Left ventricle myocardium superior (tissue), 1 donor: ENCODE measurements at places on chromosomes 7 and 10. TPM values are rescaled to one million over a fixed set of nuclear protein-coding genes. Genes with fewer than 3 reads are reported as not detected.

GRCh38 chr10:122019414-122019975 lies 30.5 kb downstream of the TACC2 start:
- peak; percentile 46 for DNase-seq

GRCh38 chr7:52571026-52571425 lies 464.4 kb upstream of the POM121L12 start:
- DNase-seq = no peak

DNA sequence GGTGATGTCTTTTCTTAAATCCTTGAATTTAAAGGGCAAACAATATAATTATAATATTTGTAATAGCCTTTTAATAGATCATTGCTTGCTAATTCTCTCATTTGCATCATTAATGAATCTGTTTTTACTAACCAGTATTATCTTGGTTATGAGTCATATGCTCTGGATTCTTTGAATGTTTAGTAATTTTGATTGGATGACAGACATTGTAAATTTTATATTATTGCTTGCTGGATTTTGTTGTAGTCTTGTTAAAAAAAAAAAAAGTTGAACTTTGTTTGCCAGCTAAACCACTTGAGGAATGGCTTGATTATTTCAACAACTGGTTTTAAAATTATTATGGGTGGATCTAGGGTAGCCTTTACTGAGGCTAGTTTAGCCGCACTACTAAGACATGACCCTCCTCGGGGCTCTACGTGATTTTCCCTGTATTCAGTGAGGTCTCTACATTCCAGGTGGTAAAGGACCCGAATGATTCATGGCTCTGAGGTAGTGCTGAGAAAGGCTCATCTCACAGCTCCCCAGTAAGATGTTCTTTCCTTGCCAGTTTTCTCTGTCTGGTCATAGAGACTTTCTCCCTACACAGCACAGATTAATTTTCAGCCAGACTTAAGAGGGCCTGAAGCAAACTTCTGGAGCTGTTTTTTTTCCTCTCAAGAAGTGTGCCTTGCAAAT lies 8.5 kb downstream of the C10orf90 start:
- no peak for DNase-seq

DNA sequence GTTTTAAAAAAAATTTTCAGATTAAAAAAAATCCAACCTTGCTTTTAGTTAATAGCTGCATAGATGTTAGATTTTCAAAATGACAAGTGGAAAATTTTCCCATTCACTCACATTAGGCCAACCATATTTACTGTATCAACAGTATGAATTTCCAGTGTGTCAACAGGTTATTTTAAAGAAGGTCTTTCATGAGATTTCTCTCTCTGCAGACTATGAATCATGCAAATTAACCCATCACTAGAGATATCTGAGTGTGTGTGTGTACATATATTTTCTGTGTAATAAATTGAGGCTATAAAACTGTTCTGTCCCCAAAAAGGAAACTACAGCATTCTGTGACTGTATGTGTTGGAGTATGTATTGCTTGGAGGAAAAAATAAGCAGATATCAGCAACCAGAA lies 305.6 kb downstream of the ARL4A start:
- DNase-seq = no peak

DNA sequence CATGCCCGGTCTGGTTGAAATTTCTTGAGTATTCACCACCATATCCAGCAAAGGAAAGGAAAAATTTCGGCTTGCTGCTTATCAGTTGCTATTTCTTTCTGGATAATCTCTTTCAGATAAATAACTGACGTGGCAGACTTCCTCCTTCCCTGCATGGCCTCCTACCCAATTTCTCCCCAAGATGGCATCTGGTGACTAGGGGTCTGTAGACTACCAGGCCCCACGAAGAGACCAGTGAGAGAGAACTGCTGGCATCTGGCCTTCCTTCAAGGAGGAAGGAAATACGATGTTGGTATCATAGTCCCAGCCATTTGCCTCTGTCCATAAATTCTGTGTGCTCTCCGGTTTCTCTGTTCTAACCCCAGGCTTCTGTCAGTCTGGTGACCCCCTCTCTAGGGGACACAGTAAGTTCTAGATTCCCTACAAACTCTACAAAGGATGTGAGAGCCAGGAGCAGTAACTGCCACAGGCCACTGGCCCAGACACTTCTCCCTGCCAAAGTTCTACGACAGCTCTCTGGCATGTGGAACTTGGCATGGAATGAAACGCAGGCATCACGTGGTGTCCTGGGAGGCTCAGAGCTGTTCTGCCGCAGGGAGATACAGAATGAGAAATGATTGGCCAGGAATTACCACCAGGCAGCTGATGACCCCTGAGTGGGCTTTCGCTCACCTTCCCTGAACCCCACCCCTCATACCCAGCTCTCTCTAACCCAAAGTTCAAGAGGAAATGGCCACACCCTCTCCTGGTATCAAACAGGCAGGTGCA lies 30.0 kb upstream of the MSRB2 start:
- peak; percentile 72 for DNase-seq

GRCh38 chr10:77566236-77566635 lies 71.4 kb downstream of the KCNMA1 start:
- DNase-seq = no peak

- DNase-seq = no peak
These were observed 10.7 kb downstream of the BUD31 start for GRCh38 chr7:99419323-99420021.

GRCh38 chr10:102511583-102512274 lies 8.0 kb downstream of the SUFU start:
- no peak for DNase-seq

GRCh38 chr7:152193880-152194279 lies 168.4 kb downstream of the GALNT11 start:
- no peak for DNase-seq

- DNase-seq = no peak
These were observed 44.3 kb downstream of the DNAJB9 start for GRCh38 chr7:108613949-108614381.

DNA sequence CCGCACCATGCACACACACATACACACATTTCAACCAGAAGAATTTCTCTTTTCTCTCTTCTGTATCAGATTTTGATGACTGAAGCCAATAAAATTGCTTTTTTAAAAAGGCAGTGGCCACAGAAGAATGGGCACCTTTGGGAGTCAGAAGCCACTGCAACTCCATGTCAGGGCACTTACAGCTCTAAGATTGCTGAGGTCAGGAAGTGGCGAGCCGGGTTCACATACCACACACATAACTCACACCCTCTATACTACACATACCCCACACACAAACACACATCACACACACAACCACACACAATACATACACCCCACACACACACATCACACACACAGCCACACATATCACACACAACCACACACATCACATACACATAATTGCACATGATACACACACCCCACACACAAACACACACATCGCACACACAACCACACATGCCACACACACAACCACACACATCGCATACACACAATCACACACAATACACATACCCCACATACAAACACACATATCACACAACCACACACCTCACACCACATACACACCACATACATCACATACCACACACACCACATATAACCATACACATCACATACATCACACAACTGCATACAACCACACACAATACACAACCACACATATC lies 31.2 kb downstream of the GPRIN2 start:
- DNase-seq = no peak

GRCh38 chr7:108114117-108114841 lies 15.9 kb downstream of the LAMB4 start:
- DNase-seq = no peak

DNA sequence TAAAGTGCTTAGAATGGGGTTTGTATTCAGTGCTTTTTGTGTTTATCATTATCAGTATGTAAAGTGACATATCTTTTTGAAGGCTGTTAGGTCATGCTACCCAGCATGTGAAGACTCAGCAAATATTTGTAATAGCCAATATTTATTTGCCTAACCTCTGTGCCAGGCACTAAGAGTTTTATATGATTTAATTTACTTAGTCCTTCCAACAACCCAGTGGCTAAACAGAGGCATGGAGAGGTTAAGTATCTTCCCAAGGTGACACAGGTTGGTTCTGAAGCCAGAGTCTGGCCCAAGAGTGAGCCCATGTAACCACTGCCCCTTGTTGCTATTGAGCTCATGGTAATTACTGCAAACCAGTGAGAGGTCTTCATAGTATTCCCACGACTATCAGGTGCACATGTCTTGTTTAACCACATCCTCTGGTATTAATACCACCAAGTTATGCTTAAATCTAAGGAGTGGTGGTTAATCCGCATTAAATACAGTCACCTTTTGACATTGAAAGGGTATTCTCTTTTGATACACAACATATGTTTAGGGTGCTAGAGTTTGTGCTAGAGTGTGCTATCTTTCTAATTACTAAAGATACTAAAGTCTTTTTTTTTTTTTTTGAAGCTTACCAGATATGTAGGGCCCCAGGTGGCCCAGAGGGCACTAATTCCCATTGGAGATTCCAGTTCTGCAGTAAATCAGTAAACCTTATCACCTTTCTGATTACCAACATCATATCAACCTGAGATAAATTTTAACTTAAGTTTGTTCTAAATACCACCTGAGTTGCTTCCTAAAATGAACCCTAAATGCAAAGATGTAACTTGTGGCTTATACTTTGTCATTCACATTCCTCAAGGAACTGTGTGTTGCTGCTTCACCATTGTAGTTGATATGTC lies 2.9 kb downstream of the ADD3 start:
- DNase-seq = no peak

GRCh38 chr10:85961073-85961472 lies 405.5 kb downstream of the GRID1 start:
- no peak for DNase-seq

DNA sequence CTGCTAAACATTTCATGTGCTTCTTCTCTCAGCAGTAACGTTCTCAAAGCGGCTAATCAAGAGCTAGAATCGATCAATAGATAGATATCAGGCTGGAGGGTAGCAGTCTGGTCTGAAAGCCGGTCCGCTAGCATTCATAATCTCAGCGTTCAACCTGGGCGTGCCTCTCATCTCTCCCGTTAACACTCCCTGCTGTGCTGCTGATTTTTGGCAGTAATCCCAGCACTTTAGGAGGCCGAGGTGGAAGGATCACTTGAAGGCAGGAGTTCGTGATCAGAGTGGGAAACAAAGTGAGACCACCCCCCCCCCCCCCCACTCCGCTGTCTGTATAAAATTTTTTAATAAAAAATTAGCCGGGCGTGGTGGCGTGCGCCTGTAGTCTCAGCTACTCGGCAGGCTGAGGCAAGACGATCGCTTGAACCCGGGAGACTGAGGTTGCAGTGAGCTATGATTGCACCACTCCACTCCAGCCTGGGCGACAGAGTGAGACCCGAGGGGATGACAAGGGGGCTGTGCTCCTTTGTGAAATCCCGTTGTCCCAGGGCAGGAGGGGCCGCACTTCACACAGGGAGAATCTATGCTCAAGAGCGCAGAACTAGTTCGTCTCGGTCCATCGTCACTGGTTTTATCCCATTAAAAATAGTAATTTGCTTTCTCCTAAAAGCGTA lies 624 bp upstream of the CEP55 start:
- DNase-seq = peak; percentile 39

DNA sequence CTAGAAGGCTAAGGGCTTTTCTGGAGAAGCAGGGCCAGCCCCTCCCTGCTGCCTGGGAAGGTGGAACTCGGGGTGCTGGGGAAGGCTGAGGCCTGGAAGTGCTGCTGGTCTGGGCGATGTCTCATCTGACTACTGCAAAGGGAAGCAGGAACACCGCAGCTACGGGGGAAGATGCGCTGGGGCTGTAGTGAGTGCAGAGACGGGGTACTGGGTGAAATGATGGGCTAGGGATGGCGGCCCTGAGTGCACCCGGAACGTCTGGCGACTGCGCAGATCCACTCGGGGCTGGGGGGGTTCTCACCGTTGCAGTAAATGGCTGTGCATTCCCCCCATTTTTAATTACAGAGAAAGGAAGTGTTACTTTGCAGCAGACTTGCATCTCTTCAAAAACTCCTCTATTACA lies 195.4 kb upstream of the ADARB2 start:
- no peak for DNase-seq

DNA sequence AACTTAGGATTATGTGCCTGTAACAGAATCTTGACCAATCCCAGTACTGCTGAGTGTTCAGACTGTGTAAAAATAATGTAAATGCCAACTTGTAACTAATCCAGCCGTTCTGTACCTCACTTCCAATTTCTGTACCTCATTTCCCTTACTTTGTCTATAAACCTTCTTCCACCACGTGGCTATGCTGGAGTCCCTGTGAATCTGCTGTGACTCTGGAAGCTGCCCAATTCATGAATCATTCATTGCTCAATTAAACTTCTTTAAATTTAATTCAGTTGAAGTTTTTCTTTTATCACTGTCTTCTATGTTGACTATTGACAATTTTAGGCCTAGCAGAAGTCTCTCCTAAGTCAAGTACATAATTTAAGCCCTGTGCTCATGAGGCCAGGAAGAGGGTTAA lies 215.3 kb upstream of the RHOBTB1 start:
- no peak for DNase-seq

GRCh38 chr7:127782654-127783559 lies 130.9 kb downstream of the SND1 start:
- DNase-seq = no peak

- DNase-seq = no peak
These were observed 483.6 kb downstream of the INHBA start for GRCh38 chr7:41219276-41219675.

Gene ZNRF2
- 8.6 TPM for total RNA-seq

Gene SPDYE1
- not detected for total RNA-seq

Gene FFAR4
- total RNA-seq = 0.07 TPM

Gene OR2A12
- total RNA-seq = not detected

Gene KEL
- total RNA-seq = 0.27 TPM

Gene TRIM50
- 0.30 TPM for total RNA-seq

Gene BAMBI
- total RNA-seq = 12.5 TPM

Gene BMPER
- total RNA-seq = 0.59 TPM

Gene SLC16A12
- total RNA-seq = 1.1 TPM

Gene DMTF1
- 24.4 TPM for total RNA-seq

Gene TPST1
- total RNA-seq = 6.0 TPM

Gene UCMA
- not detected for total RNA-seq

Gene RBM33
- total RNA-seq = 37.8 TPM
